GM23338 (cell line): ENCODE measurements at places on chromosomes 1 and 21.
A peak's percentile ranks its signal among the peaks of the same experiment; 100 is the strongest.

DNA sequence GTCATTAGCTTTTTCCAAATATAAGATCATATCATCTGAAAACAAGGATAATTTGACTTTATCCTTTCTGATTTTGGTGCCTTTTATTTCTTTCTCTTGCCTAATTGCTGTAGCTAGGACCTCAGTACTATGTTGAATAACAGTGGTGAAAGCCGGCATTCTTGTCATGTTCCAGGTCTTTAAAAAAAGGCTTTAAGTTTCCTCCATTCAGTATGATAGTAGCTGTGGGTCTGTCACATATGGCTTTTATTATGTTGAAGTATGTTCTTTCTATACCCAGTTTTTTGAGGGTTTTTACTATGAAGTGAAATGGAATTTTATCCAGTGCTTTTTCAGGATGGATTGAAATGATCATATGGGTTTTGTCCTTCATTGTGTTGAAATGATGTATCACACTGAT lies 115.8 kb downstream of the DUSP10 start:
- DNase-seq = no peak

DNA sequence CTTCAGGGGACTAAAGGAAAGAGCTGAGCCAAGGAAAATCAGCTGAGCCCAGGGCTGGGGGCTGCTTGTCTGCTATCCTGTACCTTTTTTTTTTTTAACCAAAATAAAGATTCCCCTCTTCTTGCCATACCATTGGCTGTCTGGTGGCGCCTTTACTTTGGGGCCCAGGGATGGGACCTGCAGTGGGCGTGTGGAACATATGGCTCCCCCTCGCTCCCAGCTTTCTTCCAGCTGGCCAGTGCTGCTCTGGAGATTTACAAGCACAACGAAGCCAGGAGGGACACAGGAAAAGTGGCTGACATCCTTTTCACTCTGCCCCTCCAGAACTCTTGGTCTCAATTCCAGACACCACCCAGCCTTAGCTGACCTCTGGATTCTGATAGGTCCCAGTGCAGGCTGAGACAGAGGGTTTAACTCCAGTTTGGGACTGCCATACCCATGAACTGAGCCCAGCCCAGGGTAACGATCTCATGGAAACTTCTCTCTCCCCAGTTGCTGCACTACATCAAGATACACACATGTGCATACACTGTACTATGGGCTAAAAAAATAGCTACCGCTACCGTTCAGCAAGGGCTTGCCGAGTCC lies 5.4 kb upstream of the SFN start:
- no peak for DNase-seq

DNA sequence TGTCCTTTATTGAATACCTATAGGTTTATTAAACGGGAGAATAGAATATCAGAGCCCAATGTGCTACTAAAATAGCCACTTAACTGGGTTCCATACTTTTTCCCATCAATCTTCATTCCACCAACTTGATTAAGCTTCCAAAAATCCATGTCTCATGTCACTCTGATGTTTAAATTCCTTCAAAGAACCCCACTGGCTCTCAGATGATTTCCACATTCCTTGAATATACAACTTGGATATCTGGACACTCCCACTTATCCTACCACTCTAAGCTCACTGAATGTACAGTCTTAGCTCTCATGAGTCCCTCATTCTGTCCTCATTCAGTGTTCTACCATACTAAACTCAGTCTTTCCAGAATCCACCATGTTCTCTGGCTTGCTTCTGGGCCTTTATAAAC lies 21.1 kb downstream of the COL11A1 start:
- DNase-seq = no peak

DNA sequence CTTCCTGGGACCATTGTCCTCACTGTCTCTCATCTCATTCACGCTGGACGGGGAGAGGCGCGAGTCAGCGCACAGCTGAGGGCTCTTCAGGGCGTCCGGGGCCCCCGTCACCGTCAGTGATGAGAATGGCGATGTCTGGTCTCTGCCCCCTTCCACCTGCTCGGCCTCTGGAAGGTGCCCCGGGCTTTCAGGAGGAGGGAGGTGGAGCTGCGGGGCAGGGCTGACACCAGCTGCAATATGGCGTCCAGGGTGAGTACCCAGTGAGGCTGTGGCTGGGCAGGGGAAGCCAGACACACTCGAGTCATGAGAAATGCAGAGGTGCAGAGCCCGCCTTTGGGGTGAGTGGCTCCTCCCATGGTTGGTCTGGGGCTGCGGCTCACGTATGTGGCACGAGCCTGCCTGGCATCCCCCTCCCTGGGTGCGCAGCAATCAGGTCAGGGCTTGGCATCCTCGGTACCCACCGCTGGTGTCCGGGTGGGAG lies 15.1 kb downstream of the MORN1 start:
- DNase-seq = no peak

GRCh38 chr1:223700942-223701637 lies 11.2 kb upstream of the CAPN2 start:
- no peak for DNase-seq

DNA sequence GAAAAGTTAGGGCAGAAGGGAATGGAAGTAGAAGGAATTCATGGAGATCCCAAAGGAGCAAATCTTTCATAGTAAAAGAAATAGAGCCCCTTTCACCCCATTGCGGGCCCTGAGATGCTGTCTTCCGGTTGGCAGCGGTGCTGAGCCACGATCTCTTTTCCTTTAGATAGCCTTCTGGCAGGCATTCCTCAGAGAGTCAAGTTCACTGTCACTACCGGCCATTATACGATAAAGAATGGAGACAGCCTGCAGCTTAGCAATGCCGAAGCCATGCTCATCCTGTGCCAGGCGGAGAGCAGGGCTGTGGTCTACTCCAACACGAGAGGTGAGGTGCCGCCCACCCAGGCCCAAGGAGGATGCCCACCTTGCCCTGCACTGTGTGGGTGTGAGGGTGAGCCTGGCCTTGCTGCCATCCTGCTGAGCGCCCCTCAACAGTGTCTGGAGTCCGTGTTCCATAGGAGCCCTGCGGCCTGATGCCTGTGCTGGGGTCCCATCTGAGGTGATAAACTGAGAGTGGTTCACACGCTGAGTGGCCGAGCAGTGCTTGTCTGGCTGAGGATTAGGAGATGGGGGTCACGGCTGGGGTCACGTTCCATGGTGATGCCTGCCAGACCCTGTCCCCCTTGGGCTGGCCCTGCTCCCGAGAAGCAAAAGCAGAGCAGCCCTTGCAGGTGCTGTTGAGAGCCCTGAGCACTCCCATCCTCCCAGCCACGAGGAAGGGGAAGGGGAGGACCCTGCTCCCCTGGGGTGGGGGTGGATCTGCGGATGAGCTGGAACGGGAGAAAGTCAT lies 20.4 kb upstream of the PWP2 start:
- no peak for DNase-seq

DNA sequence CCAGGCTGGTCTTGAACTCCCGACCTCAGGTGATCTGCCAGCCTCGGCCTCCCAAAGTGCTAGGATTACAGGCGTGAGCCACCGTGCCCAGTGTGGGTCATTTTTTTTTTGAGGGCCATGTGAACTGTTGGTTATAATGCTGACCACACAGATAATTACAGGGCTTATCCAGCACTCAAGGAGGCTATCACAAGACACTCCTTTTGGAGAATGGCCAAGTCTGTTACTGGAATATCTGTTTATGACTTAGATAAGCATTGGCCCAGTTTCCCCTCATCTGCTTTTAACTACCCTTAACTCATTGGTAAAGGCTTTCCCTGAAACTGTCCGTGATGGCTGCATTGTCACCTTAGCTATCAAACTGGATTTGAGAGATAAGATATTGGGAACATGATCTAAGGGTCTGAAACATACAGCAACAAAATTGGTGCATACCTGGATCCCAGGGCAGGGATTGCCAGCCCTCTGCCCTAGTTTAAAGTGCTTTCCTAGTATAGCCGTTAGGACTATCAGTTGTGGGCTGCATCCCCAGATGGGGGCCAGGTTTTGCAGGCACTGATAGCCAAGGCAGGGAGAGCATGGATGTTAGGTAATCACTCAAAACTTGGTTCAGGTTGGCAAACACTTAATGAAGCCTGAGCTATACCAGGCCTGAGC lies 15.6 kb downstream of the SZT2 start:
- no peak for DNase-seq

DNA sequence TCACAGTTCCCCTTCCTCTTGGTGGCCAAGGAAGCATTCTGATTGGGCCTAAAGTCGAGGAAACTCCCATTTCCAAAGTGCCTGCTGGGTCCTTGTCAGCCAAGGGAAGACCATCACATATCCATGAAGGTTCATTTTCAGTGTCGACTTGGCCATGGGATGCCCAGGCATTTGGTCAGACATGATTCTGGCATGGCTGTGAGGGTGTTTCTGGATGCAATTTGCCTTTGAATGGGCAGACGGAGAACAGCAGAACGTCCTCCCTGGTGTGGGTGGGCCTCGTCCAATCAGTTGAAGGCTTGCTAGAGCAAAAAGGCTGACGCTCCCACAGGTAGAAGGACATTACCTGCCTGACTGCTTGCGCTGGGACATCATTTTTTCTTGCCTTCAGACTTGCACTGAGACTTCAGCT lies 48.3 kb upstream of the LBR start:
- no peak for DNase-seq

- DNase-seq = no peak
These were observed 9.1 kb downstream of the AHDC1 start for GRCh38 chr1:27594564-27595510.

- DNase-seq = peak; percentile 68
These were observed 84.9 kb downstream of the KIF14 start for GRCh38 chr1:200535605-200536004.

DNA sequence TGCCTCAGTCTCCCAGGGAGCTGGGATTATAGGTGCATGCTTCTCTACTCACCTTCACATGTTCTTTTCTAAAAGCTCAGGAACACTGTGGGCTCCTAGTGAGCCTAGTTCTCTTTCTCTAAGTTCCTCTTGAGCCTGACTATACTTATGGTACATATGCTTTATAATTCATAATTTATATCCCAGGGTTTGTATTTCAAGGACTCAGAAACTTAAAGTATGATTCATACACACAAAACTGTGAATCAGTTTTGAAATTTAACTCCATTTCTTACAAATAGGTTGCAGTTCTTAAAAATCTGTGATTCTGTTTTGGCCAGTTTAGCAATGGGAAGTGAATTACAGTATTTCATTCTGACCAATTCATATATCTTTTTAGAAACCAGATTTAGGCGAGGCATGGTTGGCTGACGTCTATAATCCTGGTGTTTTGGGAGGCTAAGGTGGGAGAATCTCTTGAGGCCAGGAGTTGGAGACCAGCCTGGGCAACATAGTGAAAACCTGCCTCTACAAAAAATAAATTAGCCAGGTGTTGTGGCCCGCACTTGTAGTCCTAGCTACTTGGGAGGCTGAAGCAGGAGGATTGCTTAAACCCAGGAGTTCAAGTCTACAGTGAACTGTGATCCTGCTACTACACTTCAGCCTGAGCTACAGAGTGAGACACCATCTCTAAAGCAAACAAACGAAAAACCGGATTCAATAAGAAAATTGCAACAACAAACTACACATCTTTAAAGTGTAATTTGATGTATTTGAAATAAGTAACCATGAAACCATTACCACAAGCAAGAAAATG lies 15.6 kb downstream of the RASAL2 start:
- no peak for DNase-seq

DNA sequence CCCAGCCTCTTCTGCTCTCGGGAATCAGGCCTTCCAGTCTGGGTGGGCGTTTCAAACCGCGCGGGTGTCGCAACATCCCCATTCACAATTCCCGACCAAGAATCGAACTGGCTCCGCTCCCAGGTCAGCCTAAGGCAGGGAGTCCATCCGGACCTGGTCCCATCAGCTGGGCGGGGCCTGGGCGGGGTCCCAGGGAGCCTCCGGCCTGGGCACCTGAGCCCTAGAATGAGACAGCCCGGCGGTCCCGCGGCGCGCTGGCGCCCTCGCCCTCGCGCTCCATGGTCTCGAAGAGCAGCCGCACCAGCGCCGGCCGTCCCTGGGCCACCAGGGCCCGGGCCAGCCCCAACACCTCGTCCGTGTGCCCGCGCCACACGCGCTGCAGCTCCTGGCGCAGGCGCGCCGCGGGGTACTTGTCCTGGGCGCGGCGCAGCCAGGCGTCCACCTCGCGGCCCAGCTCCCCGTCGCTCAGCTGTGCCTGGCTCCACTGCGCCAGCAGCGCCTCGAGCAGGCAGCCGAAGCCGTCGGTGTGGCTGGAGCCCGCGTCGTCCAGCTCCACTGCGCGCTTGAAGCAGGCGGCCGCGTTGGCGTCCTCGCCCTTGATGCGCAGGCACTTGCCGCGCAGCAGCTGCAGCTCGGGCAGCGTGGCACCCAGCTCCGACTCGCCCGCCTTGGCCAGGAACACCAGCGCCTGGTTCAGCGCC lies 16.9 kb upstream of the PARS2 start:
- DNase-seq = peak; percentile 81

GRCh38 chr21:38813547-38813946 lies 7.8 kb downstream of the ETS2 start:
- no peak for DNase-seq

DNA sequence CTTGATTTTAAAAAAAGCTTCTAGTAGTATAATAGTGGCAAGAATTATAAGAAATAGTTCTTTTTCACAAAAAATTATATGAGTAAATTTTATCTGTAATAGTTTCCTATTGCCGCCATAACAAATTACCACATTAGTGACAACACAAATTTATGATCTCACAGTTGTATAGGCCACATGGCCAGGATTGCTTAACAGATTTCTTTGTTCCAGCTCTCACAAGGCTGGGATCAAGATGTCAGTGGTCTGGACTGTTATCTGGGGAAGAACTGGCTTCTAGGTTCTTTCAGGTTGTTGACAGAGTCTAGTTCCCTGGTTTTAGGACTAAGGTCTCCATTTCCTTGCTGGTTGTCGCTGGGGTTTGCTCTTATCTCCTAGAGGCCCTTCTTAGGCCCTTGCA lies 236.4 kb downstream of the USP25 start:
- DNase-seq = no peak

DNA sequence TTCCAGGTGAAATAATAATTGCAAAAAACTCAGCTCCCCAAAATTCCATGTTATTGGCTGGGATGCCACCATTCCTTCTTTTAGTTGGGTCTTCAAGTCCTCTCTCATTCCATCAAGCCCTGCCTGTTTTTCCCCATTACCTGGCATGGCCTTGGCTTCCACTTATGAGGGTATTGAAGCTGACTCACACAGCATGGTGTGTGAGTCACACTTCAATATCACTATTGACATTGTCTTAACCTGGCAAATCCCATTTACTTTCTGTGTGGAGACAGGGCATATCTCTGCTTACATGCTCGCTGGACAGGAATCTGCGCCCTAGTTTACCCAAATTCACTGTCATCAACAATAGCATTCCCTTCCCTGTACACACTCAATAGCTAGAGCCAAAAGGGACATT lies 1806.8 kb downstream of the BRINP3 start:
- DNase-seq = no peak

GRCh38 chr1:205270764-205271163 lies 43.0 kb downstream of the TMCC2 start:
- no peak for DNase-seq
